ENCODE measurements at places on chromosomes 2 and 18.

- DNase-seq, result no peak
Observed at GRCh38 chr2:230873661-230874401, 9.1 kb downstream of the ITM2C start.

GRCh38 chr18:13524054-13524453 lies 202.3 kb downstream of the FAM210A start:
- no peak for DNase-seq

DNA sequence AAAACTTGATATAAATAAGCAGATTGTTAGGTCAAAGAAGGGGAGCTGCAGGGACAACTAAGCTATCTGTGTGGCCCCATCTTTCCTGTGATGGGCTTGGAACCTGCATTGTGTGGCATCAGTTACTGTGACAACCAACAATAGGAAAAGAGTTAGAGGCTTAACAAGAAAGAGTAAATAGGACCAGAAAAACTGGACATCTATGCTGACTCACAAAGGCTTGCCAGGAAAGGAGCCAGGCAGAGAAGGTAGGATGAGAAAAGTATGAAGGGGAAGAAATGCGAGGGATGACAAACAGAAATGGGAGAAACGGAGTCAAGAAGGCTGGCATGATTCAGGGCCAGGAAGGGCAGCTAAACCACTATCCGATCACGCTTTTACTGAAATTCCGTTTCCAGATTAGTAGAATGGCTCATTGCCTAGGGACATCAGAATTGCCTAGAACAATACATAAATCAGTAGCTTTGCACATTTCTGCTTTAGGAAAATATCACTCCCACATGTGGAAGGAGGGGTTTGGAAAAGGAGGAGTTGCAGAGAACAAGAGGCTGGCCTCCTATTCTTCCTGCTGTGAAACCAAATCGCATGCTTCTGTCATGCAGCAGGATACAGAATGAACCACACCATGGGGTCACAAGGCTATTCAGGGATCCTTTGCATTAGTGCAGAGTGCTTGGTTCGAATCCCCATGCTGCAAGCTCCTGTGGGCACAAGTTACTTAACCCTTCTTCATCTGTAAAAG lies 7.3 kb downstream of the PLA2R1 start:
- DNase-seq, result no peak

GRCh38 chr2:6423944-6424343 lies 441.8 kb downstream of the CMPK2 start:
- DNase-seq, result no peak

- DNase-seq, result no peak
Observed at GRCh38 chr2:176088937-176089842, 3.3 kb upstream of the HOXD13 start.

GRCh38 chr18:67618061-67618460 lies 101.5 kb upstream of the DSEL start:
- no peak for DNase-seq

- DNase-seq, result no peak
Observed at GRCh38 chr2:189393440-189394111, 47.7 kb upstream of the WDR75 start.

GRCh38 chr2:174916270-174916930 lies 88.8 kb downstream of the CHN1 start:
- no peak for DNase-seq

GRCh38 chr2:191748059-191748461 lies 70.1 kb downstream of the NABP1 start:
- no peak for DNase-seq

DNA sequence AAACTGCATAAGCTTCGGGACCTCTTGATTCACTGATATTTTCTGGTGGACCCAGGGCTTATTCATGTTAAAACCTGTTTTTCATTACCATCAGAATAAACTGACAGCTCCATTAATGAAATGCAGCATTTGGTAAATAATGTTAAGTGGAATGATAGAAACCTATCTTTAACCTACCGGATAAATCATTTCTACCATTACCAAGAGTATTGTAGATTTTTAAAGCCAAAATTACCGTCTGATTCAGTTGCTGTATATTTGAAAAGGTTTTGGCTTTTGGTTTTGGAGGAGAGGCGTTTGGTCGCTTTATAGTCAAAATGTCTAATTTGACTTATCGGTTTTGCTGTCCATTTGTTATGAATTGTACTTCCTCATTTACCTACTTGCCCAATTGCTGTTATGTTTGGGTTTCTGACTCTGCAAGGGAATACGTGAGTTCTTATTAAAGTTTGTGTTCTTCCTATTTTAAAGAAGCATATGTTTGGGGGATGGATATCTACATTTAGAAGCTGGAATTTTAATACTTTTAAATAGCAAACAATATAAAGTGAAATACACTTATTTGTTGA lies 1.0 kb upstream of the CUL3 start:
- DNase-seq, result peak; percentile 41

DNA sequence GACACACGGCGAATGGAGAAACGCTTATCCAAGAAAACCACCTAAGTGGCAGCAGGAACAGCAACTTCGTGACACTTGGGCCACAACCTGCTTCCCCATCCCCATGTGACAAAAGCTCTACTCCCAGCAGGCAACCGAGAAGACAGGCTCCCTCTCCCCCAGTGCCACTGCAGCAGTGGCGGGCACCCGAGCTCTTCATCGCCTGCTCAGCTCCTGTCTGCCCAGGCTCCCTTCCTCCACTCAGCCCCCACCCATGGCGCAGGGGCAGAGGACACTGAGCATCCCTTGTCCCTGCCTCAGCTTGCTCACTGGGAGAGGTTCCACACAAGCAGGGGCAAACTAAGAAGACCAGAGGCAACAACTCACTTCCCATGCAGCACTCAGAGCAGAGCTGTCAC lies 22.9 kb downstream of the SLC66A2 start:
- DNase-seq, result no peak

DNA sequence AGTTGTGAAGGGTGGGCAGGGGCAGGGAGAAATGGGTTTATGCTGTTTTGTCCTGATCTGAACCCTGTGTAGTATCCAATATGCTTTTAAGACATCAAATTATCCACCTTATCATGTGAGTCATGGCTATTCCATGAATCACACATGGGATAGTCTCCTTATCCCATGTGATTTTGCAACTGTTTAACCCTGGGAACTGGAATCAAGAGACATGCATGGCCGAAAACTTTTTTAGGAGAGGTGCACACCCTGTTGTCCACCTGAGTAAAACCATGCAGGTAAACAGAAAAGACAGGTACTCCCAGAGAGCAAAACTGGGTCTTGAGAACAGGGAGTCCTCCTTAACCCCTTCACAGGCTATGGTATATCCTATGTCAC lies 490.6 kb upstream of the HS6ST1 start:
- DNase-seq, result no peak

DNA sequence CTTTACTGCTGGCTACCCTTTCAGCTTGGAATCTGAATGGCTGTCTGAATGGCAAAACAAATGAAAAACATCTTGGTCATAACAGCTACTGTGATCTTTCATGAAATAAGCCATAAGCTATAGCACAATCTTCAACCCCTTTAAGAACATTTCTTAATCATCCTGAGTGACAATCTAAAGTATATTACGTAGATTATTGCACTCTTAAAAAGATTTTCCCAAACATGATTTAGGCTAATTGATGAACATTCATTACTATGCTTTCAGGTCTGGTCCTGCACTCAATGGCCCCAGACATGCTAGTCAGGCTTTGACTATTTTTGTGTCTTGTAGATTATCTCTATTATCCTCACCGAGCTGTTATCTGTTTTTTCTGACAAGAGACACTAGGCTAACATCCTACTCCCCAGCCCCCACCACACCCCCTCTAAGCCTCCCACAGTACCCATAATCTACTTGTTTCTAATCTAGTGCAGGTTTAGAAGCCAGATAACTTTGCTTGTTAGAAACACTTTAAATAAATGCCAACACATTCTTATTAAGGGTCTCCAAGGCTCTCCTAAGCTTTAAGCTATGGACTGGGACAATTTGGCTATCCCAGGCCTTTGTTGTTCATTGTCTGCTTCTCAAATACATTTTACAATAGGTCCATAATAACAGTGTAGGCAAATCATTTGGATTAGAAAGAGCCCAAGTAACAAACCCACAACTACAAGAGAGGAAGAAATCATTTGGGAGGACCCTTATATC lies 4.2 kb downstream of the SMAD2 start:
- no peak for DNase-seq

DNA sequence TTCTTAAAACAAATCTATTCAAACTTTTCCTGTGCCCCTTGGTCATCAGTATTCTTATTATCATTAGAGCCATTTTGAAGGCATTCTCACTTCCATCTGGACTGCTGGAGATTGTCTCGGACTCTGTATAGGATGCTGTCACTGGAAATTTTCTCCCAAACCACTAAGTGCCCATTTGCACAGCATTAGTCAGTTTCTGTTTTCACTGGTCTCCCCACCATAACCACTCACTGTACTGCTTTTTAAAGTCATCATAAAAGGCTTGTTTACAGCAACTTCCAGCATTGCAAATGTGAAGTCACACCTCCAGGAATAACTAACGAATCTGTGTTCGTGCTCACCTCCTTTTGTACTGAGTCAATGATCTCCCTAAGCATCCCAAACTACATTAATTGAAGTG lies 150.9 kb upstream of the SERTAD2 start:
- DNase-seq, result no peak

- DNase-seq, result no peak
Observed at GRCh38 chr2:204255526-204255925, 289.7 kb upstream of the PARD3B start.

GRCh38 chr2:152198499-152198898 lies 22.9 kb upstream of the STAM2 start:
- DNase-seq, result no peak

- DNase-seq, result no peak
Observed at GRCh38 chr2:224155896-224156295, 116.8 kb upstream of the SERPINE2 start.

GRCh38 chr2:41216978-41217377 lies 765.1 kb upstream of the SLC8A1 start:
- no peak for DNase-seq

DNA sequence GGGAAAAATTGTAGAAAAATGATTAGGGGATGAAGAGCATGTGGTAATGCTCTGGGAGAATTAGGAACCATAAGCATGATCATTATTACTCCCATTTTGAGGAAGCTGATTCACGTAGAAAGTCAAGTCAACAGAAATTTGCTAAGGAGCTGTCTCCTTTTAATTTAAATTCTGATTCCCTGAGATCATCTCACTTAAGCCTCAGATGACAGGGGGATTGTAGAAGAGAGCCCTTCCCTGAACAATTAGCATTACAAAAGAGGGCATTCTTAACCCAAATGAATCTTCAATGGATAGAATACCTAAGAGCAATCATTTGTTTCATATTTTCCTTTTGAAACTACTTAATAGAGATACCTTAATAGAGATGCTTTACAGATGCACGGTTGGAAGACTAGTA lies 267.9 kb downstream of the NYAP2 start:
- no peak for DNase-seq

DNA sequence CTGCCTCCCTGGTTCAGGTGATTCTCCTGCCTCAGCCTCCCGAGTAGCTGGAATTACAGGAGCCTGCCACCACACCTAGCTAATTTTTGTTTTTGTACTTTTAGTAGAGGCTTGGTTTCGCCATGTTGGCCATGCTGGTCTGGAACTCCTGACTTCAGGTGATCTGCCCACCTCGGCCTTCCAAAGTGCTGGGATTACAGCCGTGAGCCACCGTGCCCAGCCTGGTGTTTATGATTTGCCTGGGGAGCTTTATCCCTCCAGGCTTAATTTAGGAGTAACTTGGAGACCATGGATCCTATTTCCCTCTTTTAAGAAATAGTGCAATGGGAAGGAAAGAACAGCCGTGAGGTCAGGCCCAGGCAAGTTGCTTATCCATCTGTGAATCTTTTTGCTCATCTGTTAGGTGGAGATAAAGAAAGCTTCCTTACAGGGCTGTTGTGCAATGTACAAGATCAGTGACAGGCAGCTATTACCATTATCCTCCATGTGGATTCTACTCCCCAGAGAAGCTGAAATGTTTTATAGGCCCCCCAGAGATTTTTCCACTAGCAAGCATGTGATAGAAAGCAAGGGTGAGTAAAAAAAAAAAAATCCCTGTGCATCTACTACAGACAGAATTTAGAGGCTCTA lies 104.9 kb upstream of the MGAT5 start:
- DNase-seq, result no peak

DNA sequence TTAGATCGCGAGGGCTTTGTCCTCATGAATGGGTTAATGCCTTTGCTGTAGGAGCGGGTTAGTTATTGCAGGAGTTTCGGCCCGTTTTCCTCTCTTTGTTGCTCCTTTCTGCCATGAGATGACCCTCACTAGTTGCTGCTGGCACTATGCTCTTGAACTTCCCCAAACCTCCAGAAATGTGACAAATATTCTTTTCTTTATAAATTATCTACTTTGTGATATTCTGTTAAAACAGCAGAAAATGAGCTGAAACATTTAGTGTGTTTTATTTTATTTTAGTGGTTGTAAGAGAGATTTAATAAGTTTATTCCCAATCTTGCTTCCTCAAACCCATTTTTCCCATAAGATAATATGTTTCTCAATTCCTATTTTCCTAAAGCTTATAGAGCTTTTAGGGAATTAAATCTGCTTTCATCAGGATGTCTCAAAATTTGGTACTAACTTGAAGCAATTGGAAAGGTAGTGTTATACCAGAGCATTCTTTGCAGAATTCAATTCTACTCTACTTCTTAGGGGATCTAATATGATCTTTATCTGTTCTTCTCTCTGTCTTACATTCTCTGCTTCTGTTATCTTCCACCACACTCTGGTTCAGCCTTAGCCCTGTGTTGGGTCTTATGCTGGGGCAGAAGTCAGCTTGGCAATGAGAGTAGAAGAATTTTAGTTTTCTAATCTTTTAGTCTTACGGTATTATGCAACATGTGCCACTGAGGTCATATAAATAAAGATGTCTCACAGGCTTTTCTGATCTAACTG lies 23.1 kb downstream of the DDX1 start:
- DNase-seq, result no peak

DNA sequence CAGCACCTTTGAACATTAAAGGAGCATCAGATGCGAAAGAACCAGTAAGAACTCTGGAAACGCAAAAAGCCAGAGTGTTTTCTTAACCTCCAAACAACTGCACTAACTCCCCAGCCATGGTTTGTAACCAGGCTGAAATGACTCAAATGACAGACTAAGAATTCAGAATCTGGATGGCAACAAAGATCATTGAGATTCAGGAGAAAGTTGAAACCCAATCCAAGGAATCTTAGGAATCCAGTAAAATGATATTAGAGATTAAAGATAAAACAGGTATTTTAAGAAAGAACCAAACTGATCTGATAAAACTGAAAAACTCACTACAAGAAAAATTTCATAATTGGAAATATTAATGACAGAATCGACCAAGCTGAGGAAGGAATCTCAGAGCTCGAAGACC lies 116.7 kb downstream of the PTRHD1 start:
- no peak for DNase-seq

DNA sequence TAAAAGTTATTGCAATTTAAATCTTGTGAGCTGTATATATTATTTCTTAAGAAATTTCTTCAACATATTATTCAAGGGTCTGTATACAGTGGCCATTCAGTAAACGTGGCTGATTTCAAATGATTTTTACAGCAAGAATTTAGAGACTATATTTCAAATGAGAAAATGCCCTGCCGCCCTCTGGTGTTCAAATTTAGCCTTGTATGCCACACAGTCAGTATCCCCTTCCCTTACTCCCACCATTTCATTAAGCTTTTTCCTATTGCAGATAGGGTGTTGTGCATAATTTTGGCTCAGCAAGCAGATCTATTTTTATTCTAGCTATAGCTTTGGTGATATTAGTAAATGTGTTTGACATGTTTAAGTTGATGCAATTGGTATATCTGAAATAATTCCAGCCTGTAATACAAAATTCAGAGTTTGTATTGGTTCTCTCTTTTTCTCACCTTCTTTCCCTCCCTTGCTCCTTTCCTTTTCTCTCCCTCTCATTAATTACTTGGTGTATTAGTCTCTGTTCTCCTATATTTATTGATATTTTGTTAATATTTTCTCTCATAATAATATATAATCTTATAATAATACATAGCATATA lies 22.8 kb upstream of the SCN7A start:
- peak; percentile 42 for DNase-seq

GRCh38 chr2:37896319-37896718 lies 28.8 kb upstream of the RMDN2 start:
- no peak for DNase-seq
